HepG2 (cell line): ENCODE measurements at places on chromosomes 12 and 14.
A peak's percentile ranks its signal among the peaks of the same experiment; 100 is the strongest.

DNA sequence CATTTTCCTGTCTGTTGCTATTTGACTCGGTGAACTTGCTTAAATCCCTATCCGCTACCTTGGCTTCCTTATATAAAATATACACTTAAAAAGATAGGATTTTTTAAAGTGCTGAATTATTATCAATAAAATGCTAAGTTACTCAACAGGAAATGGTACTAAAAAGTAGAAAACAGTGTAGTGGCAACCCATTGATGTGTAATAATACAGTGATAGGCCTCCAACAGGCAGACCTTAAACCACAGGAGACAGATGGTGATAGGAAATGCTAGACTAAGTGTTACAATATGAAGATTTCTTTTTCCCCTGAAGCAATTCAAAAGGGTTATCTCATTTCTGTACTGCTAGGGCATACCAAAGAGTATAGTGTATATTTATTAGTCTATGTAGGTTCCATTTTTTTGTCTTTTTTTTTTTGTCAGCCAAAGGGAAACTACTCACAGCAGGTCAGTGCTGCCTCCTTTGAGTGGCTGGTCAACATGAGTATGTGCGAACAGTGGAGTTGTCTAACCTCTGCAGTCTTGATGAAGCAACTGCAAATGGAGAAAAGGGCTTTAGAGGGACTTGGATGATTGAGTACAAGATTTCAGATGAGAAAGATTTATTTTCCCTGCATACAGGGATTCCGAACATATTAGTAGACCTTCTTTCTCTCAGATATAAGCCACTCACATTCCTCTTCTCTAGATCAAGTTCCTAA, 183.8 kb downstream of the ACSS3 start:
- DNase-seq, result no peak

- no peak for DNase-seq
Observed at GRCh38 chr12:48986720-48987291, 8.7 kb downstream of the WNT1 start.

GRCh38 chr12:51924551-51925319, 17.4 kb downstream of the ACVRL1 start:
- no peak for DNase-seq

GRCh38 chr12:124036657-124037109, 63.7 kb downstream of the ZNF664 start:
- peak; percentile 15 for DNase-seq

- DNase-seq, result no peak
Observed at GRCh38 chr12:70648831-70649230, 11.6 kb upstream of the PTPRB start.

DNA sequence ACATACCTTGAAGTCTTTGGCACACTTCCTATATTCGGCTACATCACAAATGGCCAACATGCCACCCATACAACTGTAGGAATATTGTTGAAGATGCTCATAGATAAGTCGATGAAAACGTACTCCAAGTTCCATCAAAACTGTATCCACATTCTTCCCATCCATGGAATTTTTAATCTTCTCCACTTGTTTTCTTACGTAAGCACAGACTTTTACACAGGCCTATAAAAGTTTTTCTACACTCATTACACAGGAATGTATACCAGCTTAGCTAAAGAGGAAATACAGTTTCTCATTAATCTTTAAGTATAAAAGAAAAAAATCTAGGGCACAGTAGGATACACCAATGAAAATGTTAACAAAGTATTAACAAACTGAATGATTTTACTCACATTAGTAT, 59.1 kb downstream of the EXOC5 start:
- no peak for DNase-seq

DNA sequence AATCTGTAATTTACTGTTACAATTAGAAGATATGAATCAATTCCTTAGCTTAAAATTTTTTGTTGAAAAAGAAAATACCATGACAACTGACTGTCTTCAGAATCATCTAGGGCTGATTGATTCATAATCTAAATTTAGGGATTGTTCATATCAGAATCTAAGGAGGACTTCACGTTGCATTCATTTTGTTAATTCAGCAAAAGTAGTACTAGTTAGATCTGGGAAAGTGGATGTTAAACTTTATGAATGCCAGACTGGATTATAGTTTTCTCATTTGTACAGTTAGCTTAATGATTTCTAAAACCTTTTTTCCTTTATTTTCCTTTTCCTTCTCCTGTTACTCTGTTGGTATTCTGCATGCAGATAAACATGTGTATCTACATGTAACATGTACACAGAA, 135.5 kb downstream of the PDE3A start:
- no peak for DNase-seq

- no peak for DNase-seq
Observed at GRCh38 chr12:24544368-24544767, 404.5 kb downstream of the BCAT1 start.

GRCh38 chr14:103504991-103505565, 17.6 kb downstream of the CKB start:
- no peak for DNase-seq

DNA sequence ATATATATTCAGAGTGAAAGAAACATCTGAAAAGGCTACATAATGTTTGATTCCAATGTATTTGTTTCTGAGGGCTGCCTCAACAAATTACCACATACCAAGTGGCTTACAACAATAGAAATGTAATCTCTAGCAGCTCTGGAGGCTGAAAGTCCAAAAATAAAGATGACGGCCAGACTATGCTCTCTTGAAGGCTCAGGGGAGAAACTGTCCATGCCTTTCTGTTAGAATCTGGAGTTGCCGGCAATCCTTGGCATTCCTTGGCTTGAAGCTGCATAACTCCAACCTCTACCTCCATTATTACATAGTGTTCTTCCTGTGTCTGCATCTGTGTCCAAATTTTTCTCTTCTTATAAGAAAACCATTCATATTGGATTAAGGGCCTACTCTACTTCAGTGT, 68.1 kb upstream of the PLEKHG7 start:
- no peak for DNase-seq

DNA sequence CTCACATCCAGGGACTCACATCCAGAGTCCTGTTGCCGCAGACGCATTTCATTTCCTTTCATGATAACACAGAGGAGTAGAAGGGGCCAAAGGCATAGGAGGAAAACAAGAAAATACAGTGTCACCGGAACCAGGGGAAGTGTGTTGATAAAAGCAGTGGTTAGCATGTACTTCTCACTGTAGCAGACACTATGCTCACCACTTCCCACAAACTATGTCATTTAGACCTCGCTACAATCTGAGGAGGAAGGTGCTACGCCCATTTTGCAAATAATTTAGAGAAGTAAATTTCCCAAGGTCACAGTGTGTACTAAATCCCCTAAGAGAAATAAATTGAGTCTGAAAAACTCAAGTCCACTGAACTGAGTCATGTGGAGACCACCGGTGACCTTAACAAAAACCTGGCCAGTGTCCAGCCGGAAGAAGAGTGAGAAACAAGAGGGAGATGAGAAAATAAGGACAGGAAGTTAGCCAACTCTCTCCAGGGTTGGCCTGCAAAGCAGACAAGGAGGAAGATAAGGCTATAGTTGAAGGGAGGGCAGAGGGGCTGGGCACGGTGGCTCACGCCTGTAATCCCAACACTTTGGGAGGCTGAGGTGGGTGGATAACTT, 25.8 kb upstream of the TMCC3 start:
- no peak for DNase-seq

DNA sequence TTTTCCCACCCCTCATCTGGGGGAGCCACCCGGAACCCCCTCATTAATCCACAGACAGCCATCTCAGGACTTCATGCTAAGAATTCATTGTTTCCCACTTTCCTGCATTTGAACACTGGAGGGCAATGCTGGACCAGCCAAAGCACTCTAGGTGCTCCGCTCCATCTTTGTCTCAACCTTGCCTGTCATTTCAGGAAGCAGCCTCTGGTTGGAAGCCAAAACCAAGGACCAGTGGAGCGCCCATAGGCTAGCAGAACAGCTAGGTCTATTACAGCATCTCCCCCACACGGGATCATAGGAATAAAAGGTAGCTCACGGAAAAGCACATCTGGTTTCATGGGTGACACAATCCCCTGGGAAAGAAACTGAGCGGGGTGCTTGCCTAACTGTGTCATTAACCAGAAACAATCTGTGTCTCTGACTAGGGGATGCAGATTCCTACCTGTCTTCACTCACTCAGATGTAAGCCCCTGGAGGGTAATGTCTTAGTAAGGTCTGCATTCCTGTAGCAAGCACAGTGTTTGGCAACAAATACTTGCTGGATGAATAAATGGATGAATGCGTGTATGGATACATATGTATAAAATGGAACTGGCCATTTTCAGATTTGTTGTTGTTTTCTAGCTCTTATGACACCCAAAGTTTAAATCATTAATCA, 197.0 kb downstream of the DAD1 start:
- peak; percentile 73 for DNase-seq

GRCh38 chr14:99361596-99362215, 89.7 kb upstream of the BCL11B start:
- DNase-seq, result no peak

GRCh38 chr12:57614178-57614947, 3.1 kb downstream of the ARHGEF25 start:
- DNase-seq, result no peak

DNA sequence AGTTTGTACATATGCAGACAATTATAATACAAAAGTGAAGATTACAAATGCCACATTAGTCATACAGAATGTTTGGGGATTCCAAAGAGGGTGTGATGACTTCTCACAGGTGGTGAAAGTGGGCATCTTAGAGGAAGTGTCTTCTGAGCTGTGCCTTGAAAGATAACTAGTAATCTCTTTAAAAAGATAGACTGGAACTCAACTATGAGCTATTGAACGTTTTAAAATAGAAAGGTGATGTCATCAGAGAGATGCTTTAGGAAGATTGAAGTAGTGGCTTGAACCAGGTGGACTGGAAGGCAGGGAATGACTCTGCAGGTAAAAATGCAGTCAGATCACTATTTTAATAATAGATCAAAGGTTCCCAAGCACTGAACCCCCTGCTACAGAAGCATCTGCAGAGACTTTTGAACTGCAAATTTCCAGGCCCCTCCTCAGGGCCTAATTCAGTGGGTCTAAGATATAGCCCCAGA, 50.3 kb downstream of the SYT1 start:
- no peak for DNase-seq

DNA sequence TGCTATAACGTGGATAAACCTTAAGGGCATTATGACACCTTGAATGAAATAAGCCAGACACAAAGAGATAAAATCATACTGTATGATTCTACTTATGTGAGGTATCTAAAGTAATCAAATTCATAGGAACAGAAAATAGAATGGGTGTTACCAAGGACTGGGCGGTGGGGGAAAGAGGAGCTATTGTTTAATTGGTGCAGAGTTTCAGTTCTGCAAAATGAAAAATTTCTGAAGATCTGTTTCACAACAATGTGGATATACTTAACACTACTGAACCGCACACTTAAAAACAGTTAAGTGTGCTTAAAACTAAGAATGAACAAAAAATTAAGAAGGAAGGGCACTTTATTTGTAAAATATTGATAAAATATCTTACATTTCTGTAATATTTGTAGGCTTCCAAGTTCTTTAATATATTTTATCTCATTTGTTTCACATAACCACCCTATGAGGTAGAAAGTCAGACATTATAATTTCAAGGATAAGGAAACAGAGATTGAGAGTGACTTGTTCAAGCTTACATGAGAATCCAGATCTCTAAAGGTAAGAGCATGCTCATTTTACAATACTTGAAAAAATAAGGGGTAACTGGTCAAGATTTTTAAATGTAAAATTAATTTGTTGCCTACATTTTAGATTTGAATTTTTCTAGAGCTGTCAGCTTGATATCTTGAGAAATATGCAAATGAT, 14.9 kb downstream of the LTA4H start:
- DNase-seq, result no peak

DNA sequence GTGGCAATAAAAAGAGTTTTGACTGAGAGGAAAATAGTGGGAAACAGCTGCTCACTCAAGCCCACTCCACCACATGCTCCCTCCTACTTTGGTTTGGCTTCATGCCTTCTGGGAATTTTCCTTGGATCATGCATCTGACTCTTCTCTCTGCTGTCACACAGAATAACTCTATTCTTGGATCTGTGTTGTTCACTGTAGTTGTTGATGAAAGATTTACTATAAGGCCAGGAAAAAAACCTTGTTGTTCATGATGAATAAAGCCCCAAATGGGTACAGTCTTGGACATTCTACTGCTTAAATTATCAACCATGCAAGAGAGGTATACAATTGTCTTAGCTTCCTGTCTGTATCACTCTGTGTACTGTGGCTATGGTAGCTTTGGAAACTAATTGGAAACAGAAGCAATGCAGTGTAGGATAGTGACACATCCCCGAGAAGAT, 70.5 kb downstream of the TMX1 start:
- DNase-seq, result no peak

- peak; percentile 39 for DNase-seq
Observed at GRCh38 chr12:10213168-10214135, 775 bp downstream of the GABARAPL1 start.

DNA sequence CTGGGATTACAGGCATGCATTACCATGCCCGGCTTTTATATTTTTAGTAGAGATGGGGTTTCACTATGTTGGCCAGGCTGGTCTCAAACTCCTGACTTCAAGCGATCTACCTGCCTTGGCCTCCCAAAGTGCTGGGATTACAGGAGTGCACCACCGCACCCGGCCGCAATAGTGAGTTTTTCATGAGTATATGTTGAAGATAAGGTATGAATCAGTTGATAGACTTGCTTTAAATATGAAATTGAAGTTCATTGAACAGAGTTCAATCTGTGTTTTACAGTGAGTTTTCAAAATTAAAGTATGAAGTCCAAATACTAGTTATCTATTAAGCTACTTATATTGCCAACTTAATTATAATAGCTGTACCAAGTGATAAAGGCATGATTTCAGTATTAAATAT, 35.1 kb downstream of the SNAPC1 start:
- no peak for DNase-seq

GRCh38 chr12:113409462-113410124, 5.9 kb upstream of the SDS start:
- DNase-seq, result no peak

DNA sequence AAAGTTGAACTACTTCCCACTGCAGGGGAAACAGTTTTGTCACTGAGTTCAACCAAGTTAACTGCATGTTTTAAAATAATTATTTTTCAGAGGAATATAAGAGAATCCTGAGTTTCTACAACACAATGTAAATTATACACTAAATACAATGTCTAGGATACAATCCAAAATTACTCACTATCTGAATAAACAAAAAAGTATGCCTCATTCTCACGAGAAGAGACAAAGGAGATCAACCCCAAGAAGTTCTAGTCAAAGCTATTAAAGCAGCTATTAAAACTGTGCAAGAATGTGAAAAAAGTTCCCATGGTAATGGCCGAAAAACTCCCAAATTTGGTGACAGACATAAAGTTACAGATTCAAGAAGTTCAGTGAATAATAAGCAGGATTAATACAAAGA, 8.8 kb upstream of the KCNK13 start:
- DNase-seq, result no peak

DNA sequence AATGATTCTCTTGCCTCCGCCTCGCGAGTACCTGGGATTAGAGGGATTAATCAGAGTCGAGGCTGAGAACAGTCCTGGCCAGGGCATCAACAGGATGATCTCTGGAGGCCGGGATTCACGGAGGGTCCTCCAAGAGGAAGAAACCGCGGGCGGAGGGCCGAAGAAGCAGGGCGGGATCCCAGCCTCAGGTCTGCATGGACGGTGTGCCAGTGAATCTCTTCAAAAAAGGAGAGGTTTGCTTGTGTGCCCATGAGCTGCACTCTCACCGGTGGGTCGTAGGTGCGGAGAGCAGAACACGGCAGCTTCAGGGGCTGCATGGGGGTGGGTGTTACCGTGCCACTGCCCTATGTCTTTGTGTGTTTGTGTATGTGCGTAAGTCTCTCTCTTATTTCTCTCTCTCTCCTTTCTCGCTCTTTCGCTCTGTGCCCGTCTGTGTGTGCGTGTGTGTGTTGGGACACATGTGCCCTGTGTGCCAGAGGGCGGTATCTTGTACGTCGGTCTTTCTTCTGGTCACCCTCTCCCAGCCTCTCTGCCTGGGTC, 768.2 kb upstream of the ALG10B start:
- DNase-seq, result no peak

GRCh38 chr12:59472273-59472672, 123.6 kb upstream of the SLC16A7 start:
- no peak for DNase-seq
